Stimulated activated CD8-positive, alpha-beta memory T cell treated with anti-CD3 and anti-CD28 coated beads, Interleukin-7, amount 100 ng/mL, for 4 hours (primary cell): ENCODE measurements at places on chromosomes 6 and 20.

- no peak for DNase-seq
Observed at GRCh38 chr6:140537834-140538705, 1163.6 kb upstream of the CITED2 start.

- DNase-seq = no peak
Observed at GRCh38 chr20:1918491-1919165, 23.4 kb downstream of the SIRPA start.

GRCh38 chr6:94270091-94270948 lies 851.0 kb upstream of the EPHA7 start:
- DNase-seq = no peak

DNA sequence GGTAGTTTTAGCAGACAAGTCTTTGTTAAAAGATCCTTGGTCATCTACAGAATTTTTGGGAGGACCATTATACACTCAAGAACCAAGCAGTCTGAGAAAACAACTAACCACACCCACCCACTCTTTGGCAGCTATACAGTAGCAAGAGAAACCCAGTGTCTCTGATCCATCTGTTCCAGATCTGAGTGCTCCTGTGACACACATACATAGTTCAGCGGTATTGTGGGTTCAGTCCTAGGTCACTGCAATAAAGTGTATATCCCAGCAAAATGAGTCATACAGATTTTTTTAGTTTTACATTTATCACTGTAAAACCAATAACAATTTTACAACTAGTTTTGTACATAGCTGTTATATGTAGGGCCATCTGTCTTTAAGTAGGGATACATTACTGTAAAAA lies 47.4 kb upstream of the PAK5 start:
- no peak for DNase-seq

DNA sequence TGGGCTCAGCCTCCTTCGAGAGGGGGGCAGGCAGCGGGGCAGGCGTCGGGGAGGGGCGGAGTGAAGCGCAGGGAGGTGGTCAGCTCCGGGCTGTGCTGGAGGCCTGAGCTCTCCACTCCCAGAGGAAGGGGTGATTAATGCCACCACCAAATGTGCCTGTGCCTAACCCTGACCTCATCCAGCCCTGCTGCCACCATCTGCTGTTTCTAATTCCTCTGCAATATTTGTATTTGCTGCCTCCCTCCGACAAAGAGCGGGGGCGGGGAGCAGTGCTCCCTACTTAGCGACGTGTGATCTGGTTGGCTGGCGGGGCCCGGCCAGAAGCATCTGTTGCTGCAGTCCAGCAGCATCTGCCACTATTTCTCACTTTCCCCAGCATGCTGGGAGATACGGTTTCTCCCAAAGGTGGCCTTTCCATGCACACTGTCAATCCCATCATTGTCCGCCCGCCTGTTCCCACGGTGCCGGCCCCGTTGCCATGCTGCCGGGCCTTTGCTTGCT lies 47.0 kb downstream of the DLL1 start:
- DNase-seq = no peak

GRCh38 chr6:112183271-112183671 lies 71.1 kb downstream of the LAMA4 start:
- DNase-seq = no peak

- DNase-seq = peak; percentile 34
Observed at GRCh38 chr20:45347936-45348778, at the start of gene SDC4. TSS of gene SDC4 (minus strand) at chr20:45348424. CDS start at chr20:45348384, 40 bp downstream.

GRCh38 chr20:44070139-44070900 lies 116.7 kb downstream of the JPH2 start:
- no peak for DNase-seq

DNA sequence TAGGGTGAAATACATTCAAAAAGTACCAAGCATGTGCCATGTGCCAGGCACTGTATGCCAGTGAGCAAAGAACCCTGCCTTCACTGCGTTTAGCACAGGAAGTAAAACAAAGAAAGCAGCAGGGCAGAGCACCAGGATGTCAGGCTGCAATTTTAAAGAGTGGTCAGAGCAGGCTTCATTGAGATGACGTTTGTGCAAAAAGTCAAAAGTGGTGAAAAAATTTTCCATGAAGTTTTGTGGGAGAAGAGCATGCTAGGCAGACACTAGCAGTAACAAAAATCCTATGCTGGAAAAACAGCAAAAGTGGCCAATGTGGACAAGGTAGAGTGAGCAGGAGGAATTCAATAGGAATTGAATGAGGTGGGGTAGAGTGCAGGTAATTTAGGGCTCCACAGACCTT lies 31.3 kb downstream of the AKIRIN2 start:
- no peak for DNase-seq

GRCh38 chr20:36925234-36925633 lies 26.3 kb downstream of the SAMHD1 start:
- DNase-seq = no peak
